Glutamatergic neuron (in vitro differentiated cells): ENCODE measurements at places on chromosomes 7 and 10.

DNA sequence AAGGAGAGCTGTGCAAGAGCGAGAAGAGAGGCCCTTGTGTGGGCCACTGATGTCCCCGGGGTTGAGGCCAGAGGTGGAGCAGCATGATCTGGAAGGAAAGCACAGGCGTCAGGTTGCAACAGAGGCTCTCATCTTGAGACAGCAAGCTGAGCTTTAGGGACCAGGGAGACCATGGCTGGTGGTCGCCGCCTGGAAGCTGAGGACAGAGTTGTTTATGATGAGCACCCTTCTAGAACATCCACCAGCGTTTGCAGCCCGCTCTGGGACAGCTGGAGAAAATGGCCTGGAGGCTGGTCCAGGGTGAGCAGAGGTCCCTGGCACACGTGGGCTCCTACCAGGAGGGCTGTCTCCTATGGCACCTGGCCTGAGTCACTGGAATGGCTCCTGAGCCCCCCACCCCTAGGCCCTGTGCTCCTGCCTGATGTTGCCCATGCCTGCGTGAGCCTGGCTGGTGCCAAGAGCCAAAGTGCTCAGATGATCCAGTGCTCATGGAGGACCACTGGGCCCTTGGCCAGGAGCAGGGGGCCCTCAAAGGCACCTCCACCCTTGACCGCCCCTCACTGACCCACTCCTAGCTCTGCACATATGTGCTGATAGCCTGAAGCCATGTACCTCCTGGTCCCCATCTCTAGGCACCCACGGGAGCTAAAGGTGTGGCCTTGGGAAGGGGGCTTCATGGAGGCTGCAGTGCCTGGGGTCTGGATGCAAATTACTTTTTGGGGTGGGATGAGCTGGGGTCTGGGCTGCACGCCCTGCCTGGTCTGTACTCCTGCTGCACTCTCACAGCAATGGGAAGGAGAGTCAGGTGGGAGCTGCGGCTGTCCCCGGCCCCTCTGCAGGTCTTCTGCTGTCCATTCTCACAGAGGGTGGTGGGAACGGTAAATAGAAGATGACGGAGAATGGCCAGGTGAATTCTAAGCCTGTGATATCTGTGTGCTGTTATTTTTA lies 40.1 kb upstream of the RET start:
- DNase-seq: no peak

DNA sequence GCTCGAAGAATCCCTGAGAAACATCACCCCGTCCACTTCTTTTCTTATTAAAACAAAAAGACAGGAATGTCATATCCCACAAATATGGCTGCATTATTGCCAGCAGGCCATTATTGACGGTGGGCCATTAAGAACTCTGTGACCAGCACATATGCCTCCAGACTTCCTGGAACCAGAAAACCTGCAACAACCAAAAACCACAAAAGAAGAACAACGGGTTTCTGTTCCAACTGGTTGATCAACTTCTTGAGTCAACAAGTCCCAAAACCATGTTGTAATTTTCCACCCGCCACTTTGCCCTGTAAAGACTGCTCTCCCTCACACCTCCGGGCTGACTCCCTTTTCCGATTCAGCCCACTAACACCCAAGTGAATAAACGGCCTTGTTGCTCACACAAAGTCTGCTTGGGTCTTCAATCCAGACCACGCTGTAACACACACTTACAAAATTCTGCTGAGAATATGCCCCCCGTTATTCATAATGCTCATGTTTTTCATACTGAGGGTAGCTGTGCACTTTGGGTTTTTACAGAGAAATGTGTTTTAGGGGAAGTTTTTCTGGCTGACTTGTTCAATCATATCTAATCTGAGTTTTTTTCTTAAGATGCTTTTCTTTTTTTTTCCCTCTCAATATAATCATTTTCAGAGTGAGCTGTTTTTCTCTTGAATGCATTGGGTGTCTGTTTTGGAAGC lies 20.7 kb downstream of the ZNF107 start:
- no peak for DNase-seq

DNA sequence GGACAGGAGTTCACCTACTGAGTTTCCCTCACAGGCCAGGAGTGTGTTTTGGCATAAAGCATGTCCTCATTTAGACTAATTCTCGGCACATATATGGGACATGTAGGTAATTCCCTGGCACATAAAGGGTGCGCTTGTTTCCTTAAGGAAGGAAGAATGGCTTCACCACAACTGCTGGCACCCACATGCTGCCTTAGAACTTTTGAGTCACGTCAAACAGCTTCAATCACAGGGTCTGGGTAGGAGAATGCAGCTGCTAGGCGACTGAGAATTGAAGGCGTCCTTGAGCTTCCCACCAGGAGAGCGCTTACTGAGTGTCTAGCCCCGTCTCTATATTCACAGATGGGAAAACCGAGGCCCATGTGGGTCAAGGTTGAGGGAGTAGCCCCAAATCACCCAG lies 146.1 kb downstream of the CHN2 start:
- no peak for DNase-seq

- DNase-seq: no peak
Observed at GRCh38 chr7:108003599-108003935, 606 bp upstream of the LAMB1 start.

- DNase-seq: no peak
Observed at GRCh38 chr7:6162331-6162620, 110.1 kb downstream of the CYTH3 start.

GRCh38 chr10:119100434-119101238 lies 3.3 kb upstream of the DENND10 start:
- DNase-seq: no peak

DNA sequence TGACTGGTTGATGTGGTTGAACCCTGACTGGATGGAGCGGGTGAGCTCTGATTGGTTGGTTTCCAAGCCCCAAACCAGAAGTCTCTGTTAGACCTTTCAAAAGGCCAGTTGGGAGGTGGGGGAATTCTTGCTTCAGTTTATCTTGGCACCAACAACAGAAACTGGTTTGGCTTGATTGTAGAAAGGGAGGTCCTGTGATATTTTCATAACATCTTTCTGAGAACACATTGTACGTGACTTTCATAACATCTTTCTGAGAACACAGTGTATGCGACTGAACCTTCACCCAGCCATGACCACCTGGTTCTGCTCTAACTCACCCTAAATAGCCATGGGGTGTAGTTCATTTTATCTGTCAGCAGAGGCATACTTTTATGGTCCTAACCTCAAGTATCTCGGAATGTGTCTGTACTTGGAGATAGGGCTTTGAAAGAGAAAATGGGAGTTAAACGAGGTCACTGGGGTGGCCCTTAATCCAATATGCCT lies 88.3 kb downstream of the GALNT17 start:
- no peak for DNase-seq

DNA sequence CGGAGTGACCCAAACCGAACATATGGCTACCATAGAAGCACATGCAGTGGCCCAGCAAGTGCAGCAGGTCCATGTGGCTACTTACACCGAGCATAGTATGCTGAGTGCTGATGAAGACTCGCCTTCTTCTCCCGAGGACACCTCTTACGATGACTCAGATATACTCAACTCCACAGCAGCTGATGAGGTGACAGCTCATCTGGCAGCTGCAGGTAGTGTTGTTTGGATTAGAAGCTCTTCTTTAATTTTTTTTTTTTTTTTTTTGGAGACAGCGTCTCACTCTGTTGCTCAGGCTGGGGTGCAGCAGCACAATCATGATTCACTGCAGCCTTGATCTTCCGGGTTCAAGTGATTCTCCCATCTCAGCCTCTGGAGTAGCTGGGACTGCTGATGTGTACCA lies 45.8 kb downstream of the NRF1 start:
- no peak for DNase-seq

GRCh38 chr10:130545122-130545521 lies 408.9 kb downstream of the GLRX3 start:
- DNase-seq: no peak

DNA sequence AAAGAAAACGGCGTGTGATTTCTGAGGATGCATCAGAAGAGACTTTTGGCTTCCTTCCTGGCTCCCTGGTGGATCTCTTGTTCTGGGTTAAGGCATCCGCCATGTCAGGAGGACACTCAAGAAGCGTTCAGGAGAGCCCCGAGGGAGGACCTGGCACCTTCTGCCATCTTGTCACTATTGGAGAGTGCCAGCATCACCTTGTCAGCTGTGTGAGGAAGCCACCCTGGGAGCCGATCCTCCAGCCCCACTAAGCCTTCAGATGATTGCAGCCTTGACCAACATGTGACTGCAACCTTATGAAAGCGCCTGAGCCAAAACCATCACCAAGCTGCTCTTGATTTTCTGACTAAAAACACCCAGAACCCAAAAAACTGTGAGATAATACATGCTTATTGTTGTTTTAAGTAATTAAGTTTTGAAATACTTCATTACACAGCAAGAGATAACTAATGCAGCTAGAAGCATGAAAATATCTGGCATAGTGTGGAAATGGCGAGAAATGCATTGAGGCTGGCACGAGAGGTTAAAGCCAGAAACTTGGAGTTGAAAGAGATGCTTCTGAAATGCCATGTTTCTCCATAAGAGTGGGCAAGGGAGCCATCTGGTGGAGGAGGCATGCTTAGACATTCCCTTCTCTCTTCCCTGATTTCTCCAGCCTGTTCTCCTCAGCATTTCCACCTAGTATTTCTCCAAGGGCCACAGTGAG lies 5.4 kb upstream of the ZFYVE27 start:
- DNase-seq: peak; percentile 65

DNA sequence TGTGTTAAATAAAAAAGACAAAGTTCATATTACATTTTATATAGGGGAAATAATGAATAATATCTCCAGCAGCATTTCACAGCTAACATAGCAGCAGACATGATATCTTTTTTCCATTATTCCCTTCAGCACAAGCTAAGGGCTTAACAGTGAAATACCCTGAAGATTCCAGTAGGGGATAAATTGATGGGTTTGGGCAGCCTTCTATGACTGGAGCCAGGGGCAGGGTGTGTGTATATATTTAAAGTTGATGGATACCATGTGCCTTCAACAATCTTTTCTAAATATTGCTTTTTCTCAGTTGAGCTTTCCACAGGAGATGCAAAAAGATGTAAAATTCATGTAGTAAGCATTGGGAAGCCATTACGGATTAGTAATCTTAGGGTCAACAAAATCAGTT lies 151.2 kb downstream of the MAGI2 start:
- no peak for DNase-seq

DNA sequence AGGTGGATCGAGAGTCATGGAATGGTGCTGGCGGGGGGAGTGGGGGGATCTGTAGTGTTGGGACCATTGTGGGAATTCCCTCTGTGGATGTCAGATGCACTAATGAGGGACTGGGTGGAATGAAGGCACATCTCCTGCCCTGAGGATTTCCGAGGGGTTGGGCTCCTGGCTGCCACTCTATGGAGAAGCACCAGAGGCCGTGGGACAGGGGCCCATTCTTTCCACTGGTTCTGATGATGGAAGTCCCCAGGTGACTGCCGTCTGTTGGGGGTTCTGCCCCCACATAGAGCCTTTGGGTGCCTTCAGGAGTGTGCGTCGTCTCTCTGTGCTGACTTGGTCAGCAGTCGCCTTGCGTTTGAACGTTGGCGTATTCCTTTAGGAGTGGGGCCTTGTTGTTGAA lies 202.9 kb downstream of the GLRX3 start:
- DNase-seq: no peak

GRCh38 chr10:60732198-60732806 lies 46.0 kb upstream of the CDK1 start:
- no peak for DNase-seq

DNA sequence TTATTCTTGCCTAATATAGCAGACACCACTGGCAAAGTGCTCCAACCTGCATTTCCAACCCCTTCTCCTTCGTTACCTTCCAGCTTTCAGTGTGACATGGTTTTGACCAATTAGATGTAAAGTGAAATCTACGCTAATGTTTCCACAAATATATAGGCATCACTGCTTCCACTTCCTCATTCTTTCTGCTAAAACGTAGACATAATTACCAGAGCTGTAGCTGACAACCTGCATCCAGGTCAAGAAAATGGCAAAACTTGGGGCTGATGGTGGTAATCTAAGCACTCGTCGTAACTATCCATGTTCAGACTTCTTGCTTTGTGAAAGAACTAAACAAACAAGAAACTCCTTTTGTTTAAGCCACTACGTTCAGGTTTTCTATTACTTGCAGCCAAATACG lies 41.8 kb upstream of the COL1A2 start:
- DNase-seq: no peak

DNA sequence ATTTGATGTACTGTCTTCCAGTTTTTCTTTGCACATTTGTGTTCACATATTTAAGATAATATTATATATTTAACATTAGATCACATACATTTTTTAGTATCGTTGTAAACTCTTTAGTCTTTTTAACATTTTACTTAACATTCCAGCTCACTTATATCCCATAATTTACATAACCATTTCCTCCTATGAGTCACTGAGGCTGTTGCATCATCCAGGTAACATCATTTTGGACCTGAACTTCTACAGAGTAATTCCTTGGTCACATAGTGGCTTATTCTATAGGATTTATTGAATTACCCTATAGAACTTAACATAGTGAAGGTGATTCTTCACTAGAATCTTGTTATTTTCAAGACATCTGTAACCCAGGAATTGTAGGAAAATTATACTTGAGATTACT lies 194.4 kb downstream of the POU6F2 start:
- DNase-seq: no peak

- no peak for DNase-seq
Observed at GRCh38 chr7:79876848-79877252, 257.8 kb upstream of the GNAI1 start.

DNA sequence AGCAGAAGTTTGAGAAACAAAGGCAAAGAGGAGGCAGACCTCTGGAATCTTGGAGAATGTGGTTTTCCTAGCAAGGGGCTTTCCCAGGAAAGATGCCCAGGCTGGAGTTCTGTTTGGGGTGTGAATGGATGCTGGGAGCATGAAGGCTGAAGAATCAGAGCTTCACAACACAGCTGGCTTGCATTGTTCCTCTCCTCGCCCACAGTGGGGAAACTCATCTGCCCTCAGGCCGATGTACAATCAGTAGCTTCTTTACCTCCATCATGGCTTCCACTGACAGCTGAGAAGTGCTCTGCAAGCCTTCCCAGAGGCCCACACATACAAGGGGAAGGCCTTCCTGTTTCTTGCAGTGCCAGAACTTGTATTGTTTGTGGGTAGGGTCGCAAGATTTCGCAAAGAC lies 90.8 kb upstream of the HECTD2 start:
- DNase-seq: no peak

DNA sequence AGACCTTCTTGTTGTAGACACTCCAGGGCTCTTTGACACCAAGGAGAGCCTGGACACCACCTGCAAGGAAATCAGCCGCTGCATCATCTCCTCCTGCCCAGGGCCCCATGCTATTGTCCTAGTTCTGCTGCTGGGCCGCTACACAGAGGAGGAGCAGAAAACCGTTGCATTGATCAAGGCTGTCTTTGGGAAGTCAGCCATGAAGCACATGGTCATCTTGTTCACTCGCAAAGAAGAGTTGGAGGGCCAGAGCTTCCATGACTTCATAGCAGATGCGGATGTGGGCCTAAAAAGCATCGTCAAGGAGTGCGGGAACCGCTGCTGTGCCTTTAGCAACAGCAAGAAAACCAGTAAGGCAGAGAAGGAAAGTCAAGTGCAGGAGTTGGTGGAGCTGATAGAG lies 5.5 kb downstream of the GIMAP7 start:
- DNase-seq: no peak

- DNase-seq: no peak
Observed at GRCh38 chr10:47348138-47348651, at the start of gene RBP3. Gene RBP3, plus strand, starts transcription at chr10:47348363. Its CDS starts 122 bp downstream, at chr10:47348485.

- DNase-seq: peak; percentile 69
Observed at GRCh38 chr10:117541405-117541908, 1.1 kb upstream of the EMX2 start.

- DNase-seq: no peak
Observed at GRCh38 chr7:33649476-33650441, 255.6 kb upstream of the BMPER start.

- no peak for DNase-seq
Observed at GRCh38 chr7:115409682-115410433, 488.0 kb downstream of the MDFIC start.

GRCh38 chr10:71567006-71567405 lies 152.6 kb downstream of the C10orf105 start:
- no peak for DNase-seq
